ENCODE measurements at places on chromosomes 13 and 19.

GRCh38 chr19:29590278-29590677, 15.8 kb upstream of the POP4 start:
- DNase-seq, result no peak

DNA sequence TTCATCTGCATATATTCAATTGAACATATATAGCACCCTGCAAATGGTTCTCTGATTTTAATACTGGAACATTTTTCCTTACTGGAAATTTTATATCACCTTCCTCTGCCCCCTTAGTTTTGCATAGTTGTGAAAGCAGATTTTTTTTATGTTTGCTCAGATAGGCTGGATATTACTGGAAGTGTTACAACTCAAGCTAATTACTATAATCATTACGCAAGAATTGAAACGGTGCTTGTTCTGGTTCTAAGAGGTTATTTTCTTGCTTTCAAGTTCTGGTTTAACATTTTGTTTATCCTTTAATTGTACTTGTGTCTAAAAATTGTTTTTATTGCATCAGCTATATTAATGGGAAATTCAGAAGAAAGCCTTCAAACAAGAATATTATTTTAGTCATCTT, 95.6 kb upstream of the MYO16 start:
- no peak for DNase-seq

DNA sequence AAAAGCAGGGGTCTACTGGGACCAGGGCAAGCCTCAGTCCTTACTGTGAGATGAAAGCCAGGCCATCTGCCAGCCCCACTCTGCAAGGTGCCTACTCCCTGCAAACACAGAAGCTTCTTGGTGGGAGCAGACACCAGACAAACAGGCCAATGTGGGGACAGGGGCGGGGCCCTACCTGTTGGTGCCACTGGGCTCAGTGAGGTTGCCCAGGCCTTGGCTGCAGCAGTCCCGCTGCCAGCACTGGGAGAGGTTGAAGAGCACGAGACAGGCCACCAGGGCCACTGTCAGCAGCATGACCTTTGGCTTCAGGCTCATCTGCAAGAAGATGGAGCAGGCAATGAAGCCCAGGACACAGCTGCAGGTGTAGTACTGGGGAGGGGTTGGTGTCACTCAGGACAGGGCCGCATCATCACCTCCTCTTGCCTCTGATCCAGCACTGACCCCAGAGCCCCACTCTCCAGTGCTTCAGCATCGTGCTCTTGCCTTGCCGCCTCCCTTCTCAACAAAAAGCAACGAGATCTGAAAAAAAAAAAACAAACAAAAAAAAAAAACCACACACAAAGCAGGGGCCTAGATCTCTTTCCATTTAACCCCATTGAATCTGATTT, 72.6 kb downstream of the NBEA start:
- DNase-seq, result no peak

GRCh38 chr19:38227287-38228004, 3.4 kb upstream of the DPF1 start:
- DNase-seq, result no peak

- peak; percentile 82 for DNase-seq
These were observed 30.0 kb upstream of the TPT1 start for GRCh38 chr13:45370922-45371406.

GRCh38 chr19:19696386-19696785, 27.7 kb downstream of the ZNF101 start:
- DNase-seq, result no peak

All from amniotic epithelial cell (primary cell).